Epithelial cell of proximal tubule (primary cell): ENCODE measurements at places on chromosomes 5 and 9. TPM values are rescaled to one million over a fixed set of nuclear protein-coding genes. Genes with fewer than 3 reads are reported as not detected.

- DNase-seq = no peak
Observed at GRCh38 chr9:122510502-122510901, at the start of gene OR1J2. Gene OR1J2, plus strand, starts transcription at chr9:122510802. Its CDS starts 0 bp downstream, at chr9:122510802.

DNA sequence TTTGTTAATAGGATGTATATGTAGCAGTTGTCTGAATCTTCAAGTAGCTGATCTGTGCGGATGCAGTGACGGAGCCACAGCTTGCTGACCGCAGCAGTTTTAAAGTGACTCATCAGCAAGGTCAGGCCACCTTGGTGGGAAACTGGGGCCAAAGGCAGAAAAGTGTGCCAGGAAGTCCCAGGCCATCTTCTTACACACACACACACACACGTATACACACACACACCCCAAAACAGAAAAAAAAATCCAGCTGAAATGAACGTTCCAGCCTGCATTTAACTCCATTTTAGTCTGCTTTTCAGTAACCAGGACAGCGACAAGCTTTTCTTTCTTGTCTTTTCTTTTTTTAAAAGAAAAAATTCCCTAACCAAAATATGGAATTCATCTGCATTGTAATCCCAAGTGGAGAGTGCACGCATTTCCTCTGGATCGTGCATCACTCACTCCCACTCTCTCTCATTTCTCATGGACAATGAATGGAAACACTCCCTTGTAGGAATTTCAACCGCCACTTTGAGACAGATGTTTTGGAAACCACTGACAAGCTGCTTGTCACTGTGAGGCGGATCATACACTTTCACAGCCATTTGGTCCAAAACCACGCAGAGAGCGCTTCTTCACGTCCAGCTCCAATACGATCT lies 103.9 kb downstream of the LHFPL2 start:
- no peak for DNase-seq

- DNase-seq = no peak
Observed at GRCh38 chr9:33011831-33012230, 10.4 kb upstream of the APTX start.

- no peak for DNase-seq
Observed at GRCh38 chr5:9987101-9987500, 262.6 kb downstream of the ATPSCKMT start.

GRCh38 chr5:54589786-54590185 lies 72.2 kb downstream of the SNX18 start:
- DNase-seq = no peak

- no peak for DNase-seq
Observed at GRCh38 chr5:143065185-143065965, 295.2 kb downstream of the ARHGAP26 start.

The SLC6A7 gene
- not detected in 2 replicates for total RNA-seq

The FPGS gene
- 104 and 132 TPM in 2 replicates for total RNA-seq
